ENCODE measurements at places on chromosomes 2 and 18.
A peak's percentile ranks its signal among the peaks of the same experiment; 100 is the strongest.

DNA sequence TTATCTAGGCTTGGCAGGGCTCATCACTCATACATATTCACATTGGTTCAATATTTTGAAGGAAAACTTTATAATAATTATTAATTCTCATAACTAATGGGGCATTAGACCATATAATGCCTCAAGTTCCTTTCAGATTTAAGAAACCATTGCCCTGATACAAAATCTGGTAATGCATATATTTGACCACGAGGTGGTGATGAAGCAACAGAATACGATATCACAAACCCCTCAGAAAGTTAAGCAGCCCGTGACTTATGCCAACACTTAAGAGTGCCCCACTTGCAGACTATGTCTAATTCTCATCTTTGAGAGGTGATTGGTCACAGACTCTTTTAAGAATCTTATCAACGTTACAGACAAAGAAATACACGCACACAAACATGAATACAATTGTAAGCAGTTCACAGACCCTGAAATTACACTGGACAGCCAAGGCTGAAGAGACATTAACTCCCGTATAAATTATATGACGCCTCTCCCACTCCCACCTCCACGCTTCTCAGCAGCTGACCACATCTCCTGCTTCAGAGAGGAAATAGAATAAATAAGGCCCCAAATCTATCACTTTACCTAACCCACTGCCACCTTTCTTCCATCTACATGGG lies 20.7 kb upstream of the DNAH6 start:
- DNase-seq: no peak

- DNase-seq: no peak
Observed at GRCh38 chr2:58194458-58194857, 46.7 kb downstream of the FANCL start.

- no peak for DNase-seq
Observed at GRCh38 chr2:172821370-172822338, 86.0 kb downstream of the RAPGEF4 start.

DNA sequence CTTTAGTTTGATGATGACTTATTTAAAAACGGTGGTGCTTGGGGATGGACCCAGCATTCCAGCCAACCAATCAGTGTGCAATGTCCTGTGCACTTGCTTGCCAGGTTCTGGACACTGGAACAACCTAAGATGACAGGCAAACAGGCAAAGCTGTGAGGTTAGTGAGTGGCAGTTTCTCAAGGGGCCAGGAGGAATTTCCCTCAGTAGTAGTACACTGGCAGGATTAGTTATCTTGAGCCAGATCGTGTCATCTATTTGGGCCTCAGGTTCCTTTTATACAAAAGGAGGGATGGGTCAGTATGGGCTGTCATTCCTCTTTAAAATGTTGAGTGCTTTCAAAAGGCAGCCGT lies 26.6 kb downstream of the MAP4K4 start:
- no peak for DNase-seq

GRCh38 chr2:207720517-207721187 lies 9.2 kb downstream of the CCNYL1 start:
- no peak for DNase-seq

DNA sequence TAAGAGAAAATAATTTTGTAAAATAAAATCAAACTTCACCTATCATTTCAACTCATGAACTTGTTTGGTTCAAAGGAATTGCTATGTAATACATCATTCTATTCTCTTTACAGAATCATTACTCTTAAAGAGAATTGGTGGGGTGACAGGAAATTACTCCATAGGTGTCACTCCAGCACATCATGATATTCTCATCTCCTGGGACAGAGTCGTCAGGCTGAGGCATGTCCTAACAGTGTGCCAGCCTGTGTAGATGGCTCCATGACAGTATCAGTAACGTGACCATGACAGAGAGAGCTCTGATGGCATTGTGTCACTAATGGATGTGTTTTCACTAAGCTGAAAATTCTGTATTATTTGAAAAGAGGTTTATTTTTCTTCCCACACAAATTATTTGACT lies 13.9 kb downstream of the SPATS2L start:
- no peak for DNase-seq

DNA sequence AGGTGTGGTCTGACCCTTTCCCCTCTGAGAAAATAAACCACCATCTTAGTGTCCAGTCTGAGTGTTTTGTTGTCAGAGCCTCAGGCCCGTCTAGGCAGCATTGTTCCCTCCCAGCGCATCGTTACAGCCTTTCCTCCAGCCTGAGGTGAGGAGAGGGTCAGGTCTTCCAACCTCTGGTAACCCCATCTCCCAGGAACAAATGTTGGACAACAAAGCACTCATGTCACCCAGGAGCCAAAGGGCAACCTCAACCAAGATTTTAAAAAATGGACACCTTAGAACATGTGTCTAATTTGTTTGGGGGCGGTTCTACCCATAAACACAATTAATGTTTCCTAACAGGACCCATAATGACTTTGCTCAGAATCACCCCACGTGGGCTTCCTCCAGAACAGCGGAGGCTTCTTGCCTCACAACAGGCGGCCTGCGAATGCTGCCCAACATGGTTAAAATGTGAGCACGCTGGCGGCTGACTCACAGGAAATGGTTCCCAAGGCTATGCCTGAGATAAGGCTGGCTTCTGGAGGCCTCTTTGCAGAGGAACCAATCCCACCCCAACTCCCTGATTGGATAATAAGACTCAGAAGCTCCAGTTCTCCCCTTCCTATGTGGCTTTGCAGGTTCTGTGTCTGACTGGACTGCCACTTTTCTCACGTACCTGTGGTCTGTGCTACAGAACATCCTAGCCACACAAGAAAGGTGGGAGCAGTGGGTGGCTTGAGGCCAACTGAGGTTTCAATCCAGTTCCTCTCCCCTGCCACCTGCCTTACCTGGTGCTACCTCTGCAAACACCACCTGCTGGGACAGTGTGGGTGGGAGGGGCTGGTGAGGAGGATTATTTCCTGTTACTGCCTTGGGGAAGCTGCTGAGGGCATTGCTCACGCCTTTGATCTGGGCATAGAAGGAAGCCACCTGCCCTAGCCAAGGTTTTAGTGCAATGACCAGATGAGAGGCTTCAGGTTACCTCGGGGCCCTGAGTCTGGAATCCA lies 108.8 kb downstream of the B3GNT2 start:
- DNase-seq: no peak

DNA sequence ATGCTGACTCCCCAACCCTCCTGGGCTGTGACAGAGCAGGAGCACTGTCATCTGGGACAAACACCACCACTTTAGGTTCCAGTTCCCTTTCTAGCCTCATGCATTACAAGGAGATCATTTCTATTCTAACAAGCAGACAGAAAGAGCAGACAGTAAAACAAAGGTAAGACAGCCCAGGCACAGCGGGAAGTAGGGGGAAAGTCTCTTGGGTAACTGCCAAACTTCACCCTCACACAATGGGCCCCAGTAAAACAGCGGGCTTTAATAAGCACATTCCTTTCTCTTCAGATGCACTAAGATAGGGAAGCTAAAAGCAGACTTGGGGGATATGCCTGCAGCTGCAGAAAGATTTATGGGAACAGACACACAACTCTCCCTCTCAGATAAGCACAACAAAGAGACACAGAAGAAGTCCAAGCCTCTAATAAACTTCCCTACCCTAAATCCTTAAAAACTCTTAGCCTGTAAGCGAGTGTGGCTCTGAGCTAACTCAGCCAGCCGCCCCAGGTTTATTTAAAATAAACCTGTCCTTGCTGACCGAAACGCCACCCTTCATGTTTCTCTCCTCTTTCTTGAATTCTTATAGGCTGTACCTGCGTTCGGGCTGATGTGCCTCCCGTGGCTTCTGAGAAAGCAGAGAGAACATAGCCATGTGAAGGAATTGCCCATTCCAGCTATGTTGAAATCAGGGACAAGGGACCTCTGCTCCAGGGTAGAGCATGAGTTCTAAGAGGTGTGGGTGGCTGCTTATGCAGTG lies 726.8 kb upstream of the DDX18 start:
- DNase-seq: no peak

GRCh38 chr18:3171631-3172030 lies 48.1 kb downstream of the MYOM1 start:
- DNase-seq: no peak

GRCh38 chr2:7348761-7349160 lies 431.5 kb downstream of the RNF144A start:
- DNase-seq: no peak

DNA sequence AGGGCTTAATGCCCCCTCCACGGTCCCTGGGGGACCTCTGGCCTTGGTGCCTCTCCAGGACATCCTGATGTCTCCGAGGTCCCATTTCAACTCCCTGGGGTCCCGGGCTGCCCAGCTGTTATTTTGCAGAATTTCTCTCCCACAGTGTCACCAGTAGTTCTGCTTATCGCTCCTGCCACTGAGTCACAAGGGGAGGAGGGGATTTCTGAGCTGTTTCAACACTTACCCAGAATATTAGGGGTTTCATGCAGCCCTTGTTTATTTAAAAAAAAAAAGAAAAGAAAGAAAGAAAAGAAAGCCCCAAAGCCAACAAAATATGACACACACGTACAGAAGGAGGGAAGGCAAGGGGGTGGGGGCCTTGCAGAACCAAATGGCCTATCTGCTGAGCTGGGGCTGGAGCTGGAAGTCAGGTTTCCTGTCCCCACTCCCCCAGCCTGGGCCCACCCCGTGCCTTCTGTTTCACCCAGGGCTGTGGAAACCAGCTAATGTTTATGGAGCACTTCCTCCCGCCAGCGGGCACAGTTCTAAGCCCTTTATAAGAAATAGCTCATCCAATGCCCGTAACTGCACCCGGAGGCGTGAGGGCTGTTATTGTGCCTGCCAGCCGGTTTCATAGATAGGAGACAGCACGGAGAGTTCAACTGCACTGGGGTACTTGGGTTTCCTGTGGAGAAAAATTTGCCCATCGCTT lies 8.4 kb upstream of the ARID5A start:
- DNase-seq: peak; percentile 57

- DNase-seq: no peak
Observed at GRCh38 chr2:222504719-222505118, 80.4 kb downstream of the SGPP2 start.

DNA sequence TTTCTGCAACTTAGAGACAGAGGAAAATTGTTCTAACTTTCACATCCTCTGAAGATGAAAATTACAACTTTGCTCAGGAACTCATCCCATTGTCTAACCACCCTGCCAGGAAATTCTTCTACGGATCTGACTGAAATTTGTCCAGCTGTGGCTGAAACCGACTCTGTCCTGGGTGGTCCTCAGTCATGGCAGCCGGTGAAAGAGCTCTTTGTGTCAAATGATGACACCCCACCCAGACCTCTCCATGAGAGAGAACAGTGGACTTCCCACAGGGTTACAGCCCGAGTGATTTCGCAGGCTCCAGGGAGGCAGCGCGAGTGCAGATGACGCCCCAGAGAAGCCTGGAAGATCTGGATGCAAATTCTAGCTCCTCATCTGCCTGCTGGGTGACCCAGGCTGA lies 65.1 kb upstream of the TRIB2 start:
- DNase-seq: no peak

DNA sequence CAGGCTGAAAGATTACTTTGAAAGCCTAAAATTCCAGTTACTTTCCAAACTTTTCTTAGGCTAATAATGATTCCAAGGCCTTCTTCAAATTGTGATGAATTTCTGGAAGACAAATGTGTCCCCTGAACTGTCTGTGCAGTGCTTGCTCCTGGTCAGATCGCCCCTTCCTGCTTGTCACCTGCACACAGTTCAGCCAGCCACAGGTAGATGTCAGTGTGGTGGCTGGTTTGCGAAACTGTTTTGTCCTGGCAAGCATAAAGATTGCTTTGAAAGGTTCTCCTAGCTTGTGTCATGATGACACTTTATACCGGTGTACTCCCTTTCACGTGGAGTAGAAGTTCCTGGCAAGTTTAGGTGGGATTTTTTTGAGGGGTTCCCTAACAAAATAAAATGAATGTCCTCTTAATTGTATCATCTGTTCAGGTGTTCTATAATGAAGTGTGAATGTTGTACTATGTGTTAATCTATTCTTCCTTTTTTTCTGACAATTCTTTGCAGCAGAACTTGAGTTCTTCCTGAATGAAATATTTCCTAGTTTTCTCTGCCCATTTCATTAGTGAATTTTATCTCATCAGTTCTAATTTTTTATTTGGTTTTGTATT lies 298.8 kb downstream of the ZNF407 start:
- DNase-seq: peak; percentile 3

GRCh38 chr18:68449292-68449691 lies 265.6 kb downstream of the TMX3 start:
- no peak for DNase-seq

- no peak for DNase-seq
Observed at GRCh38 chr2:65940856-65941255, 494.1 kb upstream of the MEIS1 start.

- no peak for DNase-seq
Observed at GRCh38 chr2:210072922-210073509, 70.6 kb downstream of the RPE start.

DNA sequence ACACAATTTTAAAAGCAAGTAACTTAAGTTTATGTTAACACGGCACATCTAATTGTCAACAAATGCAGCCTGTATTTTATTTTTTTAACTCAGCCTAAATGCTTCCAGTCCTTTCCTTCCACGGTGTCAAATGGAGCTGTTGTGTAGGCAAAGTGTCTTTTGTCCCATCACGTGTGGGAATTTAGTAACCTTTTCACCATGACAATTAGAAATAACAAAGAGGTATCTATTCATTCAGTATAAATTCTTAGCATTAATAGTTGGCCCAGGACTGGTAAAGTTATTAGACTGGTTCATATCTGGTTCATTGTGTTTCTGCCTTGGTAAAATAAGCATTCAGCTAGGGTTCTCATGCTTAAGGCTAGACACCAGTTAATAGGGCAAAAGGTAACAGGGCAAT lies 47.9 kb downstream of the FRZB start:
- no peak for DNase-seq

DNA sequence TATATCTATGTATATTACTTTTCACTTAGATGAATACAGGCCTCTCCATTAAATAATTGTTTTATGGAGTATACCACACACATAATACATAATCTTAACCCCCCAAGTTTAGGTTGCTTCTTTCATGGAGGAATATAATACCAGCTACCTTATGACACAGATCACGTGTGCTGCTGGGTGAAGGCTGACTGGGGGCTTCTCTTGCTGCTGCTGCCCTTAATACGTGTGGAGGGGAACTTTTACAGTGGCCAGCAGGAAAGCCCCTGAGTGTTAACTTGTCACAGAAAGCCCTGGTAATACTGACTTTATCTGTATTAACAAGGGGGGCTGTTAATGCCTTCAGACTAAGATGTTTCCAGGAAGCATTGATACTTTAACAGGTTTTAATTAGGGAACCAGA lies 63.1 kb downstream of the LAMA3 start:
- no peak for DNase-seq

- no peak for DNase-seq
Observed at GRCh38 chr2:121869363-121869762, 113.9 kb downstream of the TSN start.

GRCh38 chr2:238925281-238925680 lies 77.4 kb downstream of the TWIST2 start:
- DNase-seq: no peak

DNA sequence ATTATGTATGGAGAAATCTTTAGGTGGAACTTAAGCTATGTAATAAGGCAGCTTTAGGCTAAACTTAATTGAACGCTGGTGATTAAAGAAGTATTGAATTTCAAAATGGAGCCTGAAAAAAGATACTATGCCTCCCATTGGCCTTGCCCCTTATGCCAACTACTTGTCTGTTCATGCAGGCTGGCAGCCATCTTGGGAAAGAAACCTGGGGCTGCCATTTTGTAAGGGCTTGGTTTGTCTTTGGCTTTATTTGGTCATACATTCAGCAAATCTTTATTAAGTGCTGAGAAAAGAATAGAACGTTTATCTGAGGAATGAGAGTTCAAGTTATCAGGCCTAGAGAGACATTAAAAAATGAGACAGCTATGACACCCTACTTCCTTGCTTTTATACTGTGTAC lies 231.3 kb downstream of the KCNE4 start:
- no peak for DNase-seq

All from activated CD4-positive, alpha-beta T cell treated with anti-CD3 and anti-CD28 coated beads for 24 hours (primary cell).